Upper lobe of left lung (tissue), 6 donors: ENCODE measurements at places on chromosomes 7 and 10. TPM values are rescaled to one million over a fixed set of nuclear protein-coding genes. Genes with fewer than 3 reads are reported as not detected.

- H3K27me3 ChIP-seq = peaks cover 80% of the 10 kb centered on the region
- DNase-seq = peak; percentile 88
- no peak within 1 kb of the TSS for H3K27ac ChIP-seq
- H3K4me3 ChIP-seq = peak within 1 kb of the TSS; percentile 50
- H3K36me3 ChIP-seq = no peaks in the 10 kb centered on the region
These were observed at the start of gene HMX3 for GRCh38 chr10:123135415-123136141. TSS of gene HMX3 (plus strand) at chr10:123135970. CDS start at chr10:123136051, 81 bp downstream.

GRCh38 chr10:109978481-109978880 is 29.3 kb upstream of the ADD3 start:
- no peak for DNase-seq
- no peak overlapping the region for H3K27ac ChIP-seq
- H3K27me3 ChIP-seq = no peaks in the 10 kb centered on the region
- H3K4me3 ChIP-seq = no peak overlapping the region
- H3K4me1 ChIP-seq = no peaks in the 10 kb centered on the region

GRCh38 chr7:5694221-5694754 is 87.2 kb downstream of the RNF216 start:
- peak overlapping the region; percentile 64 for H3K27ac ChIP-seq
- H3K27me3 ChIP-seq = no peaks in the 10 kb centered on the region

- H3K36me3 ChIP-seq = no peaks in the 10 kb centered on the region
- no peak for DNase-seq
- H3K27ac ChIP-seq = no peak overlapping the region
These were observed 18.9 kb downstream of the JMJD1C start for GRCh38 chr10:63446716-63447440.

DNA sequence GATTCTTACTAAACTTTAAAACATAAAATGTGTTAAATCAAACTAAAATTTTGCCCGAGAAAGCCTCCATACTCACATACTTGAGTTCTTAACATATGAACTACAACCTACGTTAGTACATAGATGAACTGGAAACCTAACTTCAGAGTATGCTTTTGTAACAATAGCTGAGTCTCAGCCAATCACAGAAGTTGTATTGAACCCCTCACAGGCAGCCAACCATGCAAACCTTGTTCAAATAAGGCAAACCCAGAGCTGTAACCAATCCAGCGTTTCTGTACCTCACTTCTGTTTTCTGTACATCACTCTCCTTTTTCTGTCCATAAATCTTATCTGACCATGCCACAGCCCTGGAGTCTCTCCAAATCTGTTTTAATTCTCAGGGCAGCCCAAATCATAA is 157.3 kb upstream of the COL1A2 start:
- H3K4me3 ChIP-seq = no peak overlapping the region
- no peaks in the 10 kb centered on the region for H3K36me3 ChIP-seq

DNA sequence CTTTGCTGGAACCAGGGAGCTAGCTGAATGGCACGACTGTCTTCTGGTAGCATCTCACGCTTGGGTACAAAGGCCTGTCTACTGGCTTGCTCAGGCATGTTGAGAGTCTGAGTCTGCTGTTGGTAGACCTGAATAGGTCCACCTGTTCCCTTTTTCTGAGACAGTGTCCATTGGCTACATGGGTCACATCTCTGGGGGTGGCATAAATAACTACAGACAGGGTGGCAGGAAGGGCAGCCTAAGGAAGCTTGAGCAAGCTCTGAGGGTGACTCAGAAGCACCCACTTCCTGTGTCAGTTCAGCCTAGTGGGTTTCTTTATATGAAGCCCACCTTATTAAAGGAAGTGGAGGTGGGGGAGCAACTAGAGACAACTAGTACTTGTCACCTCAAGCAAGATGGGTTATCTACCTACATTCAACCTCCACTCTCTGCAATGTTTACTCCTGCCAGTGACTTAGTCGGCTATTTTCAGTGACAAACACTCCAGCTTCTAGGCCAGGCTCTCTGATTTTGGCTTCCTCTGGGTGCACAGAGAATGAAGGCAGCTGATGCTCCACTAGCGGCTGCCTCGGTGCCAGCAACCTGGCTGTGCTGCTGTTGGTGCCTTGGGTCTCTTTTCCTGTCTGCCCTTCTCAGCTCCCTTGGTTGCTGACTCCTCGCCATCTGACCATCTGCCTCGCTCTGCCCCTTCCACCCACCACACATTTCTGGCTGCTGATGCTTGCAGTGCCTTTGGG is 5.7 kb upstream of the ZYX start:
- no peaks in the 10 kb centered on the region for H3K36me3 ChIP-seq
- peak overlapping the region; percentile 63 for H3K27ac ChIP-seq
- peaks cover 21% of the 10 kb centered on the region for H3K4me1 ChIP-seq
- no peaks in the 10 kb centered on the region for H3K27me3 ChIP-seq

GRCh38 chr7:50557099-50557498 is 8.1 kb downstream of the DDC start:
- DNase-seq = no peak
- no peaks in the 10 kb centered on the region for H3K27me3 ChIP-seq
- no peaks in the 10 kb centered on the region for H3K36me3 ChIP-seq
- peaks cover 7% of the 10 kb centered on the region for H3K4me1 ChIP-seq
- H3K4me3 ChIP-seq = no peak overlapping the region

DNA sequence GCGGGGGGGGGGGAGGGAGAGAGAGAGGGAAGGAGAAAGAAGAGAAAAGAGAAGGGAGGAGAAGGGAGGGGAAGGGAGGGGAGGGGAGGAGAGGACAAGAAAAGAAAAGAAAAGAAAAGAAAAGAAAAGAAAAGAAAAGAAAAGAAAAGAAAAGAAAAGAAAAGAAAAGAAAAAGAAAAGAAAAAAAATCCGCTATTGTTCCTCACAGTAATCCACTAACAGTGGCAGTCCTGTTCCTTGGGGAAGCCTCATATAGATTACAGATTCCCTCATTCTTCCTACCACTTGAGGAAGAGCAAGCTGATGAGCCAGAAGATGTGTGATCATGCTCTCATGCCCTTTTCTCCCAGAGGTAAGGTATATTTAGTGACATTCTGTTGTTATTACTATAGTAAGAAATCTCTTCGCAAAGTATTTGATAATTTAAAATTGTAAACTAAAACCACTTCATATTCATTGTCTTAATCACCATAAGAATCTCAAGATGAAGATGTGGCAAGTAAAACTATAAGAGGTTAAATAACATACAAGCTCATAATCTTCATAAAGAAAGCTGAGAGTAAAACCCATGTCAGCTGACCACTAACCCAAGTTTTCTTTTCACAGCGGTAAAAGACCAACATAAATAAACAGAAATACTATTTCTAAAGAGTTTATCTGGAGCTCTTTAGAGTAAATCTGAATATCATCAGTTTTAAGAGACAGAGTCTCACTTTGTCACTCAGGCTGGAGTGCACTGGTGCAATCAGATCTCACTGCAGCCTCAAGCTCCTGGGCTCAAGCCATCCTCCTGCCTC is 128.1 kb downstream of the JMJD1C start:
- H3K4me1 ChIP-seq = no peaks in the 10 kb centered on the region
- no peak overlapping the region for H3K27ac ChIP-seq
- no peaks in the 10 kb centered on the region for H3K27me3 ChIP-seq

DNA sequence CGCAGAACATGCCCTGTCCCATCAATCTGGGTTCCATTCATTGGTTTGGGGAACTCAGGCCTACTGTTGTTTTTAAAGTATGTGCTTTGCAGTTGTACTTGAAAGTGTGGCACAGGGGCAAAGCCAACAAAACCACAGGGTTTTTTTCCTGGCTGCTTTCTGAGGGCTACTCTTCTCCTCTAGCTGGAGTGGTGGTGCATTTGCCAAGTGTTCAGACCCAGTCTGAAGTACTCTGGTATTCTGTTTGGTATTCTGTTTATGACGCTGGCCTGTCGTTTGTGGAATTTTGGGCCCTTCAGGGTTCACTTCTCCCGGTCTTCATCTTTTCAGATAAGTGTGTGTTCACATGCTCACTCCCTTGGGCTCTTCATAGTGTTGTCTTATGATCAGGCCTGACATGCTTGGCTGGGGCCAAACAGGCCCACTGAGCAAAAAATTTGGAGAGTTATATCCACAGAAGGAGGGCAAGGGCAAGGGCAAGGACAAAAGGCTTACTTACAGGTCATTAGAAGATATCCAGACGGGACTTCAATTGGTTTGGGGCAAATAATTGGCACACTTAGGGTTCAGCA is 26.3 kb downstream of the SLC26A4 start:
- no peaks in the 10 kb centered on the region for H3K36me3 ChIP-seq
- no peaks in the 10 kb centered on the region for H3K4me1 ChIP-seq
- no peak overlapping the region for H3K4me3 ChIP-seq
- H3K27me3 ChIP-seq = no peaks in the 10 kb centered on the region

GRCh38 chr10:96513305-96513697 is 425 bp downstream of the TLL2 start:
- no peak overlapping the region for H3K27ac ChIP-seq
- H3K36me3 ChIP-seq = no peaks in the 10 kb centered on the region
- DNase-seq = no peak

DNA sequence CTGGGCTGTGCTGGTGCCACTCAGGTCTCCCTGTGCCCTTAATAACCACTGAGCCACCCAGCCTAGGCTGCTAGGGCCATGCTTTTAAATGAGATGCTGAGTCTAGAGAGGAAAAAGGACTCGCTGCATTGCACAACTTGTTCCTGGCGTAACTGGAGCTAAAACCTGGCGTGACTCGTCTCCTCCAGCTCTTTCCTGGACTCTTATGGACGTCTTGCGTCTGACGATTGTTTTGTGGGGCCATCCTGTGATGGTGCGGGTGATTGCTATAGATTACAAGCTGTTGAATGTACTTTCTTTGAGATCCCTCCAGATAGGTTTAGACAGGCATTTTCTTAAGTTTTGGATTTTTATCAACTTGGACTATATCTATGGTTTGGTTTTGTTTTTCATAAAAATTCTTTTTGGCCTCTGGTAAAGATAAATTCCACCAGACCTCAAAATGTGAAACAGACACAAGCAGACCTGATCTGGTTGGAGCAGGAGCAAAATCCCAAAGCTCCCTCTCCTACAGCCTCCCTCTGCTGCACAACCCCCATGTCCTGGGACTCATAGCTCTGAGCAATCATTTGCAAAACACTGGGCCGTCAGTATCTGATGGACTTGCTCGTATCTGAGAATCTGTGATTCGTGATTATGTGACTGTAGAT is 230.3 kb downstream of the ARHGAP12 start:
- no peaks in the 10 kb centered on the region for H3K36me3 ChIP-seq
- peaks cover 49% of the 10 kb centered on the region for H3K4me1 ChIP-seq
- H3K27me3 ChIP-seq = no peaks in the 10 kb centered on the region
- DNase-seq = no peak
- H3K27ac ChIP-seq = peak overlapping the region; percentile 89

- H3K4me1 ChIP-seq = no peaks in the 10 kb centered on the region
- no peaks in the 10 kb centered on the region for H3K36me3 ChIP-seq
- no peaks in the 10 kb centered on the region for H3K27me3 ChIP-seq
- no peak overlapping the region for H3K27ac ChIP-seq
These were observed 412.1 kb downstream of the SUGCT start for GRCh38 chr7:40546616-40547501.

DNA sequence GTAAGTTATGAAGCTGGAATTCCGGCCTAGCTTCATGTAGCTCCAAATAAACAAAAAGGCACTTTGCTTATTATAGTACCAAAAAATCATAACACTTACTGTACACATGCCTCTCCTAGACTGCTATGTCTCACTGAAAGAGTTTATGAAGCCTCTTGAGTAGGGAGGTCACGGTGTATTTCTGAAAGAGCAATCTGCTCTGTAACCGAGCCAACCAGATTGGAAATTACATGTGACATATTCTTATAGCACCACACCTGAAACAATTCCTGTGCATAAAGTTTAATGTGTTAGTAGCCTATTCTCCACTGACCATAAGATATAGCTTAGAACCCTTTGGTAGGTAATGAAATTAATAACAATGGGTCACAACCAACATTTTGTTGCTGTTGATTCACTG is 1.3 kb upstream of the FAM3C start:
- no peak for DNase-seq
- no peak overlapping the region for H3K4me3 ChIP-seq
- no peaks in the 10 kb centered on the region for H3K36me3 ChIP-seq
- H3K4me1 ChIP-seq = peaks cover 16% of the 10 kb centered on the region

GRCh38 chr7:81186691-81187090 is 267.8 kb upstream of the SEMA3C start:
- H3K27ac ChIP-seq = no peak overlapping the region
- no peaks in the 10 kb centered on the region for H3K36me3 ChIP-seq
- no peaks in the 10 kb centered on the region for H3K4me1 ChIP-seq
- no peaks in the 10 kb centered on the region for H3K27me3 ChIP-seq

- no peaks in the 10 kb centered on the region for H3K36me3 ChIP-seq
- H3K4me1 ChIP-seq = no peaks in the 10 kb centered on the region
- no peak for DNase-seq
- H3K27ac ChIP-seq = no peak overlapping the region
- H3K27me3 ChIP-seq = no peaks in the 10 kb centered on the region
These were observed 79.6 kb downstream of the ANKRD7 start for GRCh38 chr7:118304100-118304499.

GRCh38 chr10:69673521-69673920 is 43.5 kb downstream of the FAM241B start:
- no peaks in the 10 kb centered on the region for H3K27me3 ChIP-seq
- H3K4me3 ChIP-seq = no peak overlapping the region
- no peak for DNase-seq
- H3K27ac ChIP-seq = no peak overlapping the region

GRCh38 chr7:28811701-28812430 is 146.3 kb downstream of the TRIL start:
- no peaks in the 10 kb centered on the region for H3K36me3 ChIP-seq
- H3K4me1 ChIP-seq = no peaks in the 10 kb centered on the region
- H3K27ac ChIP-seq = no peak overlapping the region
- DNase-seq = no peak
- H3K4me3 ChIP-seq = no peak overlapping the region

- no peak overlapping the region for H3K4me3 ChIP-seq
- H3K27me3 ChIP-seq = no peaks in the 10 kb centered on the region
- no peak overlapping the region for H3K27ac ChIP-seq
- no peak for DNase-seq
These were observed 486.1 kb upstream of the COBL start for GRCh38 chr7:51802718-51803117.

Gene NHLRC2
- total RNA-seq = 55.5 TPM

Gene HOXA5
- 7.8 TPM for total RNA-seq

Gene RPEL1
- not detected for total RNA-seq

Gene TUBAL3
- not detected for total RNA-seq

Gene PSMG3
- 23.0 TPM for total RNA-seq

Gene THNSL1
- total RNA-seq = 1.0 TPM

Gene ZP3
- total RNA-seq = not detected

Gene CUZD1
- 1.1 TPM for total RNA-seq

Gene OPALIN
- not detected for total RNA-seq

Gene PAPOLB
- total RNA-seq = 0.98 TPM

Gene DGKB
- total RNA-seq = not detected
